Caki2 (cell line): ENCODE measurements at places on chromosomes 11 and 22. TPM values are rescaled to one million over a fixed set of nuclear protein-coding genes. Genes with fewer than 3 reads are reported as not detected.

OPCML gene
- total RNA-seq = 0.07 TPM in 1 of 2 replicates, not detected in the other

MAPK8IP2 gene
- 3.0 and 5.5 TPM in 2 replicates for total RNA-seq

DNA sequence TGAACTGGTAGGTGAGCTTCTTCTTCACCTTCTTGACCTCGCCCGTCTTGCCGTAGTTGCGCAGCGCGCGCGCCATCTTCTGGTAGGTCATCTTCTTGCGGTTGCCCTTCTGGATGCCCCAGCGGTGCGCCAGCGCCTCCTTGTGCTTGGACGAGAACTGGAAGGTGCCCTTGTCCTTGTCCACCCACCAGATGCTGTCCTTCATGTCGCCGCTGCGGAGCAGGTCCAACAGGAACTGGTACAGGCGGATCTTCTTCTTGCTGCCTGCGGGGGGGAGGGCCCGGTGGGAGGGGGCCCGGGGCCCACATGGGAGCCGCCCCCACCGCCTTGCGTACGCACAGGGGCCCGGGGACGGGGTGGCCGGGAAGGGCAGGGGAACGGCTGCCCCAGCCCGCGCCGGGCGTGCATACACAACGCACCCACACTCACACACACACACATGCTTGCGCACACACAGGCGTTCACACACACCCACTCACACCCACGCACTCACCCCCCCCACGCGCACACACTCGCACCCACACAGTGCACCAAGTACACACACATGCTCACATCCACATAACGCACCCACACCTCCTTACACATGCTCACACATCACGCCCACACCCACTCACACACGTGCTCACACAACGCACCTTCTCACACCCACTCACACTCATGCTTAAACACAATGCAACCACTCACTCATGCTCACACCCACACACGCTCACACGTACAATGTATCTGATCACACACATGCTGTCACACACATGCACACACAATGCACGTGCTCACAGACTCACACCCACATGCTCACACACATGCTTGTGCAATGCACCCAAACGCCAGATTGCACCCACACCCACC is 3.0 kb upstream of the MYBPC3 start:
- DNase-seq = peak; percentile 78

GRCh38 chr11:102234779-102235439 is 82.4 kb upstream of the BIRC3 start:
- no peak for DNase-seq
